ENCODE measurements at places on chromosomes 3 and 15. TPM values are rescaled to one million over a fixed set of nuclear protein-coding genes. Genes with fewer than 3 reads are reported as not detected.

Gene GOLGA6A
- not detected for total RNA-seq

DNA sequence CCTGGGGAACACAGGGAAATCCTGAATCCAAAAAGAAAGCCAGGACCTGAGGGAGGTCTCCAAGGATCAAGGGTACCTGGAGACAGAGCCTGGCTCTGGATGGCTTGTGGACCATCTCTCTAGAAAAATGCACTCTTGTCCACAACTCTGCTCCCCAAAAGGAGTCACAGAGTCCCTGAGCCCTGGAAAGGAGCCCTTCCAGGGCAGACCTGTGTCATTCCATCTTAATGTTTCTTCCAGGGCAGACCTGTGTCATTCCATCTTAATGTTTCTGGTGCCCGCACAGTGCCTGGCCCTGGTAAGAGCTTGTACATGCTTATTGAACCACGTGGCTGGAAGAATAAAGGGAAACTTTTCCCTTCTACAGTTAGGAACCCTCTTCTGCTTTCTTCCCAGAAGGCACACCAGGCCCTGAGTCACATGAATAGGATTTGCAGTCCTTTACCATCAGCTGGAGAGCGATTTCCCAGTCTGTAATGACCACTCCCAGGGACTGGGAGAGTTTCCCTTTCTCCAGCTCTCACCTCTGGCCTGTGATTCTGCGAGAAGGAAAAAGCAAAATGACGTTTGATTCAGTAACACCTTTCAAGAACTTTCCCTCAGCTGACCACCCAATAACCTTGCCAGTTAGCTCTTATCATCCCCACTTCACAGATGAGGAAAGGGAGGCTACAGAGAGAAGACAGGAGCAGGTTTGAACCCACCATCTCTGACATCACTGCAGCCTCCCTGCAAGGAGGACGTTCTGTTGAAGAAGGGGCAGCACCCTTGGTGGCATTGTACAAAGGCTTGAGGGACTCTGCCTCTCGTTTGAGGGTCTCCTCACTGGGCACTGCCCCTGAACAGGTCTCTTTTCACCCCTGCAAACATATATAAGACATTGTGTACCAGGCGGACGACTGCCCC, 35.8 kb upstream of the SLCO2A1 start:
- no peaks in the 10 kb centered on the region for H3K4me1 ChIP-seq
- peaks cover 1% of the 10 kb centered on the region for H3K27me3 ChIP-seq
- no peaks in the 10 kb centered on the region for H3K36me3 ChIP-seq

Gene DUOXA2
- total RNA-seq: not detected

DNA sequence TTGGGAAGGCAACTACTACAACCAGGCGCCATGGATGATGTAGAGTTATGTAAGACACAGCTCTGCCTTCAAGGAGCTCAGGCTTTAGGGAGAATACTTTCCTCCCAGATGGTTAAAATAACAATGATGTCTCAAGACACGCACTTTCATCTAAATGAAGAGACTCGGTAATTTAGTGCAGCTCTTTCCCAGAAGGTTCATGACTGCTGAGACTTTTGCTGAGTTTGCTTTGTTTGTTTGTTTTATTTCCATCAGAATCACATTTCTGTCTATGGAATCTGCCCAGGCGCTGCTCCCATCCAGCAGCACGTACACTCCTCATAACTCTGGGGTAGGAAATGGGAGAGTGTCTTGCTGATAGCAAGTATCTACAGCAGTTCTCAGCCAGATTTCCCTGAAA, 33.9 kb upstream of the MEX3B start:
- H3K36me3 ChIP-seq: no peaks in the 10 kb centered on the region
- no peak overlapping the region for H3K4me3 ChIP-seq
- peaks cover 3% of the 10 kb centered on the region for H3K27me3 ChIP-seq

Gene FBXL2
- total RNA-seq: not detected

- H3K4me1 ChIP-seq: no peaks in the 10 kb centered on the region
- no peak overlapping the region for H3K27ac ChIP-seq
- no peaks in the 10 kb centered on the region for H3K27me3 ChIP-seq
- DNase-seq: no peak
- H3K4me3 ChIP-seq: no peak overlapping the region
Observed at GRCh38 chr15:51180011-51180410, 85.3 kb upstream of the TNFAIP8L3 start.

Gene IL5RA
- 0.12 TPM for total RNA-seq

GRCh38 chr3:148512648-148513047, 185.1 kb upstream of the AGTR1 start:
- H3K27ac ChIP-seq: no peak overlapping the region
- H3K36me3 ChIP-seq: no peaks in the 10 kb centered on the region
- H3K27me3 ChIP-seq: no peaks in the 10 kb centered on the region
- no peaks in the 10 kb centered on the region for H3K4me1 ChIP-seq

Gene RPP25
- 15.3 TPM for total RNA-seq

Gene ZBED2
- total RNA-seq: 812 TPM

GRCh38 chr15:66893294-66893693, 172.1 kb upstream of the SMAD3 start:
- H3K27ac ChIP-seq: no peak overlapping the region
- H3K27me3 ChIP-seq: peaks cover 15% of the 10 kb centered on the region
- peaks cover 6% of the 10 kb centered on the region for H3K4me1 ChIP-seq

DNA sequence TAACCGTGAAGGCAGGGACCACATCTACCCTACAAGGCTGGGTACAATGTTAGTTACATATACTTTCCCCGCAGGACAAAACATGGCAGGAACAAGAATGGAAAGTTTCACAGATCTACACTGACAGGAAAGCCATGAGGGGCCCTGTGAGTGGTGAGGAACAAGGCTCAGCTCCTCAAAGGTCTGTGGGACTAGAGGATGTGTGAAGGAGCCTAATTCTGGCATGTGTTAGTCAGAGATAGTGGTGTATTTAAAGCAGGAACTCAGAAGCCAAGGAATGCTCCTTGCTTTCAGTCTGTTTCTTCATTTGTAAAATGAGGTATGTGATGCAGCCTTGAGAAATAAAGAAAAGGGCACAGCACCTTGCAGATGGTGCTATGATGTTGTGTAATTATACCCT, 25.1 kb downstream of the ETV5 start:
- no peak overlapping the region for H3K27ac ChIP-seq
- DNase-seq: no peak

DNA sequence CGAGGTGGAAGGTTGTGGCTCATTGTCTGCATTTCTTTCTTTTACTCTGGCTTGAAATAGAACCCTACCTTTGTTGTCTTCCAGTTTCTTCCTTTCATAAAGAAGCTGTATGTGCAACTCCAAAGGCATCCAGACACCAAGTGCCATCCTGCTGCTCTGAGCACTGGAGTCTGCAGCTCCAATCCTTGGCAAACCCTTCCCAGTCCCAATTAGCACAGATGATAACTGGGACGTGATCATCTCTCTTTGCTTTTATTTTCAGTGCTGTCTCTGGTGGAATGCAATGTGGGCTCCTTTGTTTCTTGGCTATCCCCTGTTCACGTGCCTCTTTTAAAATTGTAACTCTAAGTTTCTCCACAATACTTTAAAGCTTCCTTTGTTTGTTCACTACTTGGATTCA, 140.9 kb downstream of the AQP9 start:
- H3K4me3 ChIP-seq: no peak overlapping the region
- peaks cover 15% of the 10 kb centered on the region for H3K27me3 ChIP-seq
- DNase-seq: no peak

DNA sequence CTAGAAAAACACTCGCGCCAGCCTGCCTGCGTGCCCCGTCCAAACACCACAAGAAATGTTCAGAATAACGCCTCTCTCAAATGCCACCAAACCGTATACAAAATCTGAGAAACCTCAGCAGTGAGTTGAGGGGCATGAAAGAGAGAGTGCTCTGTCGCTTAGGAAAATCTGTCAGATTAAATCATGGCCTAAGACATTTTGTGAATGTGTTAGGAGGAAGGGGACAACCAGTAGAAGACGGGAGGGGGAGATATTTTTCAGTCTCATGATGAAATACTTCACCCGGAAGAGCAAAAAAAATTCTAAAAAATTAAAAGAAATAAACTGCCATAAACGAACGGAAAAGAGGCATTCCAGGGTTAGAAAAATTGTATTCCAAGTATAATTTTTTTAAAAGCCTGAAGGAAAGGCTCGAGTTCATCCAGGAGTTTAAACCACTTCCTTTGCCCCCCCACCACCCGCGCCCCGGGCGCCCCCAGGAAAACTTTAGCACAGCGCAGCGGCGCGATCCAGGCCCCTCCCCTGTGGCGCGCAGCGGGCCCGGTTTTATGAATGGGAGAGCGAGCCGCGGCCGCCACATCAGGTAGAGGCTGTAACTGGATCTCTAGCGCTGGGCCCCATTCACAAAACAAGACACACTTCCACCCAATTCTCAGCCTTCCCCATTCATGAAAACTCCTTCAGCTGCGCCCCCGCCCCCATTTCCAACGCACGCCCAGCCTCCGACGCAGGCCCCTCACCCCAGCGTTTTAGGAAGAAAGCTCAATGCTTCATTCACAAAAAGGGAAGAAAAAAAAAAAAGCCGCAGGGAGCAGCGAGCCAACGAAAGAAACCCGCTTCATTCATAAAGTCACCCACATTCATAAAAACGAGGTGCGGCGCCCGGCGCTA, 1.4 kb downstream of the ETV5 start:
- peaks cover 74% of the 10 kb centered on the region for H3K27me3 ChIP-seq
- H3K4me3 ChIP-seq: peak overlapping the region; percentile 90
- peaks cover 7% of the 10 kb centered on the region for H3K36me3 ChIP-seq
- DNase-seq: peak; percentile 32
- H3K27ac ChIP-seq: peak overlapping the region; percentile 19
- peaks cover 42% of the 10 kb centered on the region for H3K4me1 ChIP-seq

Gene ATP11B
- total RNA-seq: 95.1 TPM

Measured in activated T-helper 1 cell treated with anti-CD3 and anti-CD28 coated beads, Interleukin-12 subunit alpha, Interleukin-12 subunit beta, Interleukin-2, Interleukin-4 antibody, amounts not matched to agents 30 ng/mL and 10 ng/mL and 1 ng/mL, durations not matched to agents 14 hours and 24 hours and 36 hours (primary cell).